ENCODE measurements at places on chromosomes 6 and 20.

DNA sequence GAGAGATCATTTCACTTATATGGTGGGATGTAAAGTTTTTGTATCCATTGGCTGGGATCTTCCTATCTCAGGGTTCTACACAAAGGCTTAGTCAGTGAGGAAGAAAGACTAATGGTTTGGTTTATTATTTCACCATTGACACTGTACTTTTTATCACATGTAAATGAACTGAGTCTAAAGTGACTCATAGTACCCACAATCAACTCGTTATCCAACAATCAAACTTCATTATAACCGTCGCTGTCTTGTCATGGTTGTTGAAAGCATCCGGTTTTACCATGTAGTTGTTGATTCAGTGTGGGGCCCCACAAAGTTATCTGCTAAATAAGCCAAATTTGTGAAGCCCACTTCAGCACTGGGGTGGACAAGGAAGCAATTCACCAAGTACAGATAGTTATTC, 55.8 kb upstream of the MTRF1L start:
- DNase-seq, result no peak

GRCh38 chr20:33655164-33655563, 7.0 kb upstream of the C20orf144 start:
- no peak for DNase-seq

- DNase-seq, result no peak
These were observed 159.7 kb upstream of the MCHR2 start for GRCh38 chr6:100153636-100154275.

- DNase-seq, result no peak
These were observed 14.1 kb upstream of the HCK start for GRCh38 chr20:32037929-32038328.

GRCh38 chr20:57382516-57382915, 8.7 kb upstream of the RBM38 start:
- DNase-seq, result no peak

- no peak for DNase-seq
These were observed 7.3 kb upstream of the GJB7 start for GRCh38 chr6:87336367-87336766.

DNA sequence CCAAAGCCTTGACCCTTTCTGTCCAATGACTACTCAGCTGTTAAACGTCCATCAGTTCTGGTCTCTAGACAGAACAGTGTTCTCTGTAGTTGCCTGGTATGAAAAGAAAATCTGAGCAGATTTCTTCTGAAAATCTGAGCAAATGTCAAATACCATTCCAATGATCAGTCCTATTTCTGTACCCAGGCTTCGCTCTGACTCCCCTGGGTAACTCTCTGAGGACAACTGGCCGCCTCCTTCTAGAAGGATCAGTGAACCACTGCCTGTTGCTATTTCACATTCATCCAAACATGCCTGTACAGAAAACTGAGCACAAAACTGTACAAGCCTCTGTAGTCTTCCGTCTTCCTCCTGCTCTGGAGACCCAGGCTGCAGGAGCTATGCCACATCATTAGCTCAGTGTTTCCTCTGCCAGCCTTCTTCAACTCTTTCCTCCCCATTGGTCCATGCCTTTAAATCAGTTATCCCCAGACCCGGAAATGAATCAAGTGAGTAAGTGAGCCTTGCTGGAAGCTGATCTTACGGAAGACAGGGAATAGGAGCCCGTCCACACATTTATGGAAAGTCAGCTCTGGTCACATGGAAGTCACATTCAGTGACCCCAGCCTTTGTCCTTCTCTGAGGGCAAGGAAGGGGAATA, 63.3 kb downstream of the DAAM2 start:
- DNase-seq, result no peak

GRCh38 chr6:36489426-36489825, 46.6 kb downstream of the KCTD20 start:
- DNase-seq, result no peak

DNA sequence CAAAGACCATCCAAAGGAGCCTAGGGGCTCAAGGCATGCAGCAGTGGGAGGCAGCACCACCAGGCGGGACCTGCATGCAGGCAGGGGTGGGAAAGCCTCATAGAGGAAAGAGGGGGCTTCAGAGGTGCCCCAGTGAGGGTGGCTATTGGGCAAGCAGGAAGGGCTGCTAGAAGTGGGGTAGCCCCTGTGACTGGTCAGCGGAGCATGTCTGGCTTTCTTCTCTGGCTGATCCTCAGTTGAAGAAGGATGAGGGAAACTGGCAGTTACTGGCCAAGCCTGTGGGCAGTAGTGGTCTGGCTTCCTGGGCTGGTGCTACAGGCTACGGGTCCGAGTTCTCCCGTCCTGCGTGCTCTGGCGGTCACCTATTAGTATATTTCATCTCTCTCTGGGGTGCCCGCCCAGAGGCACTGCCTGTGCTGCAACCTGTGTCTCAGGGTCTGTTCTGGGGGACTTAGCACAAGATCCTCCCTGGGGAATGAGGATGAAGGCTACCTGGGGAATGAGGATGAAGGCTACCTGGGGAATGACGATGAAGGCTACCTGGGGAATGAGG, 35.9 kb upstream of the CST7 start:
- no peak for DNase-seq

- DNase-seq, result no peak
These were observed 37.6 kb downstream of the LAMP5 start for GRCh38 chr20:9551808-9552550.

- no peak for DNase-seq
These were observed 187.0 kb upstream of the BMP2 start for GRCh38 chr20:6580486-6580885.

- DNase-seq, result no peak
These were observed 10.9 kb downstream of the FKBP1A start for GRCh38 chr20:1381753-1382591.

GRCh38 chr20:38970302-38970701, 8.2 kb downstream of the DHX35 start:
- no peak for DNase-seq

DNA sequence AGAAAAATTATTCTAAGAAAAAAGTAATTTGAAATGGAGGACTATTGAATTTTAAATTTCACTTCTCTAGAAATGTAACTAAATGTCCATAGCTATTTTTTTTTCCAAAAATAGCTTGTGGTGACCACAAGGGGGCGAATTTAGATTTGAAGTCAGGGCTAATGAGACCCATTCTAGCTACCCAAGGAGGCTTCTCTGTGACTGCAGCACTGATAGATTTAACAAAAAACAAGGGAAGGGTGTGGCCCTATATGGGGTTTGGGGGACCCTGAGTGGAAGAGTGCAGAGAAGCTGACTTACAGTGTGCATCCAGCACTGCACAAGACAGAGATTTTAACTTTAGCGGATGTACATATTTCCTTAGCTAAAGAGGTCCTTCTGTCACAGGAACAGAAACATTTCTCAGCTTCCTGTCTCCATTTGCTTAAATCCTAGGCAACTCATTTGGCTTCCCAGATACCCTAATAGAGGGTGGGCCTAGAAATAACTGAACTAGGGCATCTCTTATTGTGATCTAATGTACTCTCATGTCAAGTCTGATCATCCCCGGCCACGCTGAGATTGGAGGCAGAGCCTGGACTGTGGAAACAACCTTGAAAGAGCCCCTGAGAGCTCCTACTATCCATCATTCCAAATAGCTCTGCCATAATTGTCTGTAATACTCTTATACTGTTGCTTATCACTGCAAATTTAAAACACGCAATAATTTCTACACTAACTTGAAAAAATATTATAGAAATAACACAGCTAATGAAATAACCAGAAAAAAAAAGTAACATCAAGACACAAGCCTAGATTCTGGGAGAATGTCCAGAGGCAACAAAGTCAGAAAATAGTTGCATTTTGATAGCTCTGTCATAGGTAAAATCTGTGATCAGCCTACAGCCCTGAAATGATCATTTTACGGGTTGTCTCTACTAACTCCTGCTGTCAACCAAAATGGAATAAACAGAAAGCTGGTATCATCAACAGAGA, 93.6 kb downstream of the SNAP91 start:
- no peak for DNase-seq

GRCh38 chr6:19865178-19865577, 28.0 kb downstream of the ID4 start:
- no peak for DNase-seq

GRCh38 chr6:167139761-167140160, 16.9 kb downstream of the CCR6 start:
- no peak for DNase-seq

GRCh38 chr6:64590965-64591675, 955.5 kb downstream of the PHF3 start:
- DNase-seq, result no peak

DNA sequence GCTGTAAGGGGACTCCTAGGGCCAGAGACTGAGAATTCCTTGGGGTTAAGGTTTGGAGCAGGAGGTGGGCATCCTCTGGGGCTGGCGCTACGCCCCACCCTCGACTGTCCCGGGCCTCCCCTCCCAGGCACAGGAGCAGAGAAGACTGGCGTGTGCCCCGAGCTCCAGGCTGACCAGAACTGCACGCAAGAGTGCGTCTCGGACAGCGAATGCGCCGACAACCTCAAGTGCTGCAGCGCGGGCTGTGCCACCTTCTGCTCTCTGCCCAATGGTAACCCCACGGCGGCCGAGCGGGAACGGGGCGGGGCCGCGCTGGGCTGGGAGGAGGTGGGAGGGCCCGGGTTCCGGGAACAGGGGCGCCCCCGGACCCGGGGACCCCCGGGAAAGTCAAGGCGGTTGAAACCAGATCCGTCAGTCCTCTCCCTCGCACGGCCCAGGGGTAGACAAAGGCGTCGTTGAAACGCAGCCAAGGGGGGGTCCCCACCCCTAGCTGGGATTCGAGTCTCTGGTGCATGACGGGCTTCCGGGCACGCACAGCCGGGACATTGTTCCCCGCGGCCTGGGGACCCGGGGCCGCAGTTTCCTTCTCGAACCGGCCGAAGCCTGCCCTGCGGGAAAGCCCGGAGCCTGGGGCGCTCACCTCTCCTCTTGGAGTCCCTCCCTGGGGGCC, 844 bp downstream of the WFDC2 start:
- DNase-seq, result peak; percentile 52

- DNase-seq, result no peak
These were observed 217.5 kb downstream of the TMEM200A start for GRCh38 chr6:130583268-130583667.

DNA sequence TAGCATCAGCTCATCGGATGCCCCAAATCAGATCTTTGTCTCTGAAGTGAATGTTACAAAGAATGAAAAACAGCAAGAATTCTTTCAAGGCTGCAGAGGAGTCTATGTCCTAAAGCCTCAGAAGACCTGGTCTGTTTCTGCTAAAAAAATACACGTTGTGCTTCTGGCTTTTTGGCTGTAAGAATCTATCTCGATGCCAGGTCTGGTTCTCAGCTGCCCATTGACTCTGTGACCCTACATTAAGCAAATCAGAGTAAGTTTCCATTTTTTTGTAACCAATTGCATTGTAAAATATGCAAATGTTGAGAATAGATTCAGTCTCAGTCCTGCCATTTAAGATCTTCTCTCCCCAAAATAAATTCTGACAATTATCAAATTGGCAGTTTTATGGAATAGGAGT, 705.4 kb downstream of the RFPL4B start:
- DNase-seq, result no peak

GRCh38 chr6:15675536-15676220, 12.8 kb upstream of the DTNBP1 start:
- DNase-seq, result no peak

DNA sequence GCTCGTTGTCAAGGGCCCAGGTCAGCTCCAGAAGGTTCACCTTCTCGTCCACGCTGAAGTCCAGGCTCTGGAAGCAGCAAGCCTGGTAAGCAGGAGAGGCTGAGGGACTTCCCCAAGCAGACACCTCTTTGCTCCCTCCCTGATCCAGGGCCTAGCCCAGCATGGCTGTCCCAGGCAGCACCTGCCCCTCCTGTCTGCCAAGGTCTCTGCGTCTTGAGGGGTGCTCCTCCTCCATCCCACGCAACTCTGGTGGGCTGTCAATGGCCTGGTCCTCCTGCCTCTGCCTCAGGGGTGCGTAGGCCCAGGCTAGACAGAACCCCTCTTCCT, 87.1 kb downstream of the NINL start:
- DNase-seq, result no peak

- DNase-seq, result no peak
These were observed 321.3 kb upstream of the JAG1 start for GRCh38 chr20:10994991-10995700.

- DNase-seq, result no peak
These were observed 12.5 kb upstream of the RALGAPB start for GRCh38 chr20:38460040-38460623.

- DNase-seq, result no peak
These were observed 30.6 kb upstream of the EXOC2 start for GRCh38 chr6:723540-723939.

GRCh38 chr6:12241493-12242175, 48.5 kb upstream of the EDN1 start:
- no peak for DNase-seq

GRCh38 chr6:3603340-3604130, 146.7 kb upstream of the SLC22A23 start:
- no peak for DNase-seq

GRCh38 chr6:52361945-52362442, at the start of gene PAQR8:
Gene PAQR8, plus strand, starts transcription at chr6:52362151. Its CDS starts 41,063 bp downstream, at chr6:52403214.
- DNase-seq, result peak; percentile 88

DNA sequence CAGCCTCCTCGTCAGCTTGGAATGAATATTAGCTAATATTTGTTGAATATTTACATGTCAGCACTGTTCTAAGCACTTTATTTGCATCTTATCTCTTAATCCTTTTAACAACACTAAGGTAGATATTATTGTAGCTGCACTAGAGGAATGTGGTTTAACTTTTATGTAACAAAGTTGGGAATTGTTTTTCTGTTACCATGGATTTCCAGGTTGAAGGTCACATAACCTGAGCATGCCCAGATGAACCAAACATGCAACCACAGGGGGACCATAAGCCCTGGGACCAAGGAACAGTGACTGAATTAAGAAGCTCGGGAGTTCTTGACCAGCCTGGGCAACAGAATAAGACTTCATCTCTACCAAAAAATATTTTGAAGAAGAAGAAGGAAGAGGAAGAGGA, 29.1 kb upstream of the YWHAB start:
- DNase-seq, result no peak

DNA sequence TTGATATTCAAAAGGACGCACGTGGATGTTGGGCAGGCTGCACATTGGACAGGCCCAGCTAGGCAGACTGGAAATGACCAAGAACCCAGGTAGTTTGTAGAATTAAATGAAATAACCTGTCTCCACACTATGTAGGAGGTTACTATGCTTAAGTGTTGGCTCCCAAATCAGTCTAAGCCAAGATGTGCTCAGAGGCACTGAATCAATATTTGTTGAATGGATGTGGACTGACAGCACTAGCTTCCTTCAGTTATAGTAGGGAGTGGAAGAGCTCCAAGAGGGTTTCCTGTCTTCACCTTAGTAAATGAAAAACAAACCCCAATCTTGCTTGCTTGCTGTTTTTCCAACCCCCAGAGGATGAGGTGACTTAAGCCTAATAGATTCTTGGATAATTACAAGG, 180.5 kb downstream of the JARID2 start:
- DNase-seq, result no peak

GRCh38 chr6:170140129-170140528, 150.7 kb downstream of the DLL1 start:
- DNase-seq, result peak; percentile 4

GRCh38 chr6:16257999-16258708, 19.8 kb downstream of the GMPR start:
- peak; percentile 60 for DNase-seq

All from femur (tissue), 1 donor.